ENCODE measurements at places on chromosomes 2 and 18.

DNA sequence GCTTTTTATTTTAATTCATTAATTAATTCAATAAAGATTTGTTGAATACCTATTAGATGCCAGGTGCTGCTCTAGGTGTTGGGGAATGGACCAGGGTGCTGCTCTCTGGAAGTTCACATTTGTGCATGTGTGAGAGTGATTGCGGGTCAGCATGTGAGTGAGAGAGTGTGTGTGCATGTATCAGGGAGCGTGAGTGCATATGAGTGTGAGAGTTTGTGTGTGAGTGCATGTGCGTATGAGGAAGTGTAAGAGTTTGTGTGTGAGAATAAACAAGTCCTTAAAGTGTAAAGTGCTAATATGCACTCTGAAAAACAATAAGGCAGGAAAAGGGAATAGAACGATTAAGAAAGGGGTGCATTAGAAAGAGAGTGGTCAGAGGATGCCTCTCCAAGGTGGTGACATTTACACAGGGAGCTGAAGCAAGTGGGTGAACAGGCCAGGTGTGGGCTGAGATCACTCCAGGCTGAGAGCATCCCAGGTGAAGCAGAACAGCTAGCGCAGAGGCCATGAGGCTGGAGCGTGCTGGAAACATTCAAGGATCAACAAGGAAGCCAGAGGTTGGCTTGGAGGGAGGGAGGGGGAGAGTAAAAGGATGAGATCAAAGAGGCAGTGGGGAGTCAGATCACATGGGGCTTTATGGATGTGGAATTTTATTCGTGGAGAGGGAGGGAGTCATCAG is 50.5 kb upstream of the SLC1A4 start:
- DNase-seq = no peak

GRCh38 chr2:205580212-205580987 is 101.9 kb upstream of the NRP2 start:
- no peak for DNase-seq

DNA sequence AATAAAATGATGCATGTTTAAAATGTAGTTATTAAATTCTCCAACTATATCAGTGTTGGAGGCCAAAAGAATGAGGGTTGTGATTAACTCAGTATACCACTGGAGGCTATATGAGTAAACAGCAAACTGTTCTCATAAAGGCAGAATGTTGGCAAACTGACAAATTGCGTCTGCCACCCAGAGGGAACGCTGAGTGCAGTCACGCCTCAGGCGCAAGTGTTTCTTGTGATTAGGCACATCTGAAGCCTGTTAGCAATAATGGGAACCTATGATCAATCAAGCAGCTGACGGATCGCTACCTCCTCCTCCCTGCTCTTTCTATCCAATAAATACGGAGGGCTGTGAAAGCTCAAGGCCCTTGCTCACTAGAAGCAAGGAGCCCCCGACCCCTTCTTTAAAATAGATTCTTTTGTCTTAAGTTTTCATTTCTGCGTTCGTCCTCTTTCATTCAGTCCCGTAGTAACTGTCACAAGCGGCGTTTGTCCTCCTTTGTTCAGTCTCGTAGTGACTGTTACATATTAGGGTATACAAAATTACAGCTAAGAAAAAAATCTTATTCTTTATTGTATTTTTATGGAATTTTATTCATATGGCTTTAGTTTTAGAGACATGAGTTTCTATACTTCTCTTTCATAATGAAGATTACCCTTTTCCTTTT is 16.3 kb upstream of the RMND5A start:
- no peak for DNase-seq

DNA sequence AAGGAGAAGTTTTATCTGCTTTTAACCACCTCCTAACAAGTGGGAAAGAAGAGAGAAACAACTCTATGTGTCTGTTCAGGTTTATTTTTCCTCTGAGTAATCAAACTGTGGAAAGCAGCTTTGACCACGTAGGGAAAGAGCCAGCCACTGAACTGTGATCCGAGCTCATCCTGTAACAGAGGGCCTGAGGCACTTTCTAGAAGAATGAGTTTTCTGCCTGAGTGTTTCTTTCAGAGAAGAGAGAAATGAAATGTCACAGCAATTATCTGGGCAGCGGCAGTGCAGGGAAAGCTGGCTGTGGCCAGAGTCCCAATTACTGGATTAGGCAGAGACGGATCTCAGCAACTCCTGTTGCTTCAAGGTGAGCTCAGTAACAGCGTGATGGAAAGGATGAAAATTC is 151.9 kb downstream of the CD226 start:
- no peak for DNase-seq

- DNase-seq = no peak
These were observed 108.2 kb upstream of the CAPN13 start for GRCh38 chr2:30915486-30915885.

GRCh38 chr2:127707890-127708648 is 6.8 kb downstream of the SFT2D3 start:
- DNase-seq = peak; percentile 28

DNA sequence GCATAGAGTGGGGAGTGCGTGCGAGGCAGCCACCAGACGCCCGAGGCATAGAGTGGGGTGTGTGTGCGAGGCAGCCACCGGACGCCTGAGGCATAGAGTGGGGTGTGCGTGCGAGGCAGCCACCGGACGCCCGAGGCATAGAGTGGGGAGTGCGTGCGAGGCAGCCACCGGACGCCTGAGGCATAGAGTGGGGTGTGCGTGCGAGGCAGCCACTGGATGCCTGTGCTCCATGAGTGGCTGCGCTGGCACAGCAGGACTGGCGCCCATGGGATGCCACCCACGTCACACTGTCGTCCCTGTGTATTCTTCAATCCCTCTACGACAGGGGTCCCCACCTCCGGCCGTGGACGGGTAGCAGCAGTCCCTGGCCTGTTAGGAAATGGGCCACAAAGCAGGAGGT is 221.9 kb downstream of the HDAC4 start:
- DNase-seq = peak; percentile 4

- no peak for DNase-seq
These were observed 9.1 kb downstream of the DNAH7 start for GRCh38 chr2:196059491-196059960.

DNA sequence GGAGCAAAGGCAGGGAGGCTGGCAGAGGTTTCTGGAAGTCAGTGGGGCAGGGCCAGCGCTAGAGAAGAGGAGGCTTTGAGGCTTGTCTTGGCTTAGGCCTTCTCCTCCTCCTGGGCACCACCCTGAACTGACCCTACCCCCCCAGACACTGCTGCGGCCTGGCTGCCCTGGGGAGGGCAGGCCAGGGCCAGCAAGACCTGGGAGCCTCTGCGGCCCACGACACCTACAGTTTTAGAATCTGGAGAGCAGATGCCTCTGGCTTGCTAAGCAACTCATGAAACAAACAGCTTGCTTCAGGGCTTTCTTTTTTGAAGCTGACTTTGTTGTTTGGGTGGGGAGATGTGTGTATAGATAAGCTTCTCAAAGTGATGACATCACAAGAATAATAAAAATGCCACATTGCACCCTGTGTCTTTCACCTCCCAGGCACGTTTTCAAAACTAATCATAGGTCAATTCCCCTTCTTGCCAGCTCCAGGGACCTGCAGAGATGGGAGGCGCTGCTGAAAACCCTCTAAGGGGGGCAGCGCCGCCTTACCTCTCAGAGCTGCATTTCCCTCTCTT is 46.2 kb upstream of the SMAD7 start:
- DNase-seq = no peak

- DNase-seq = no peak
These were observed 27.3 kb upstream of the NOTO start for GRCh38 chr2:73174941-73175662.

DNA sequence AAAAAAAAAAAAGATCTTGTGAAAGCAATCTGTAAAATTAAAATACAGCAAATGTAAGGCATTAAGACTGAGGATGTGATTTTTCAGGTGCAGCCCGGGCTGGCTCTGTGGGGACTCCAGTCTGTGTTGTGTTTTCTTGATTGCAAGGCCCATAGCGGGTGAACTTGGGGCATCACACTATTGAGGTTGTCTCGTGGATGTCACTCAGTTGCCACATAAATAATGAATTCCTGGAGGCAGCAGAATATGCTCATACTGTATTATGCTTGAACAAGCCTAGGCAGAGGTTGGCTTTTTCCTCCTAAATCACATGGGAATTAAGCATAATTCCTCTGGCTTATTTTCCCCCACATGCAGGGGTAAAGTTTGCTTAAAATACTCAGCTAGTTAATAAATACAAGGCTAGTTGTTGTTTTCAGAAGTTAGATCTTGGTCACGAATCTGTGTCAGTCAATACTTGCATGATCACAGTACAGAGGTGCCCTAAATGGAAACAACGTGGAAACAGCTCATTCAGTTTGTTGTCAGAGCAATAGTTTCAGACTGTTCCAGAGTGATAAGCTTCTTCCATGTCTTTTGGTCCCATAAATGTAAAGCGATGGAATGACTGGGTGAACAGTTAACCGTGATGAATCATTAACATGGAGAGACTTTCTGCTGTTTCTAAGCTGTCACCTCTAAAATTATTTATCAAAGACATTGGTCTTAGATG is 16.4 kb downstream of the GEMIN6 start:
- no peak for DNase-seq

DNA sequence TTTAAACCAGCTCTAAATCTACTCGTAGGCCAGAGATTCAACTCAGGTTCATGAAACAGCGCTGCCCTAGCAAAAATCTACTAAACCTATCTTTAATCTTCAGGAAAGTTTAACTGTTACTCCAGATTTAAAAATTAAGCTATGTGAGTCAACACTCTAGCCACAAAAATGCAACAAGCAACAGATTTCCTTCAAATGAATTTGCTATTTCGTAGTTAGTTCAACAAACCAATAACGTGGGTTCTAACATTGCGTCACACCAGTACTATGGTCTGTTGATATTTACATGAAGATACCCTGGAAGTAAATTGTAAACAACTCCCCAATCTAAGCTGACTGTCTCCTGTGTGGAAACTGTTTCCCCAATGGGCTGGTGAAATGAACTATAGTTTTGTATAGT is 71.2 kb downstream of the FIGN start:
- DNase-seq = no peak

- DNase-seq = no peak
These were observed 542.3 kb upstream of the VWC2L start for GRCh38 chr2:213868526-213868925.

DNA sequence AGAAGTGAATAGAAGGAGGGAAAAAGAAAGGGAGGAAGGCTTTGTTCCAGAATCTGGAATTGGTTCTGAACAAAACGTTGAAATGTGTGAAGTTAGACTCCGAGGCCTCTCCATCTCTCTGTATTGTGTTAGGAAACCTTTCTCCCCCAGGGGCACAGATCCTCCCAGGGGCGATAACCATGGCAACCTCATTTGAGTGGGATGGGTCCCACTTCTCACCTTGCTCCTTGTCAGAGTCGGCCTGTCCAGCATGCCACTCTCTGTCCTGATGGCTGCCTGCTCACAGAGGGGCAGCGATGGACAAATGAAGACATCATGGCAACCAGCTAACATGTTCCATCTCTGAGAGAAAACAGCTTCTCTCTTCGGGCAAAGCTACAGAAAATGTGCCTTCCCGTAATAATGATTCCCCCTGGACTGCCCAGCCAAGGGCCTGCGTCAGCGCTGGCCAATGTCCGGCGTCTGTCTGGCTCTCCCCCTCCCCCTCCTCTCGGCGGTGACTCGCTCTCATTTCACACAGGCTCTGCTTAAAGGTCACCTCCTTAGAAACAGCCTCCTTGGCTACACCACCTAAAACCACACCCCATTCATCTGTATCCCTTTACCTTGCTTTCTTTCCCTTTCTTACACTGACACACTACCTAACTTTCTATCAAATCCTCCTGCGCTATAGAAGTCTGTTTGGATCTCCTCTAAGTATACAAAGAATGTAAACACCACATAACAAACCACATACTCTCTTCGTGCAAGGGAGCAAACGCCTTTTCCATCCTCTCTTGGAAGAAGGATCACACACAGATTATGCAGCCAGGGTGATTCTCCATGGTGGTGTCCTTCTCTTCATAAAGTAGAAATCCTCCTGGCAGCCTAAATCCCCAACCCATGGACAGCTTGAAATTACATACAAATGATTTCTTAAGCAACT is 32.1 kb upstream of the TTC39C start:
- peak; percentile 75 for DNase-seq

DNA sequence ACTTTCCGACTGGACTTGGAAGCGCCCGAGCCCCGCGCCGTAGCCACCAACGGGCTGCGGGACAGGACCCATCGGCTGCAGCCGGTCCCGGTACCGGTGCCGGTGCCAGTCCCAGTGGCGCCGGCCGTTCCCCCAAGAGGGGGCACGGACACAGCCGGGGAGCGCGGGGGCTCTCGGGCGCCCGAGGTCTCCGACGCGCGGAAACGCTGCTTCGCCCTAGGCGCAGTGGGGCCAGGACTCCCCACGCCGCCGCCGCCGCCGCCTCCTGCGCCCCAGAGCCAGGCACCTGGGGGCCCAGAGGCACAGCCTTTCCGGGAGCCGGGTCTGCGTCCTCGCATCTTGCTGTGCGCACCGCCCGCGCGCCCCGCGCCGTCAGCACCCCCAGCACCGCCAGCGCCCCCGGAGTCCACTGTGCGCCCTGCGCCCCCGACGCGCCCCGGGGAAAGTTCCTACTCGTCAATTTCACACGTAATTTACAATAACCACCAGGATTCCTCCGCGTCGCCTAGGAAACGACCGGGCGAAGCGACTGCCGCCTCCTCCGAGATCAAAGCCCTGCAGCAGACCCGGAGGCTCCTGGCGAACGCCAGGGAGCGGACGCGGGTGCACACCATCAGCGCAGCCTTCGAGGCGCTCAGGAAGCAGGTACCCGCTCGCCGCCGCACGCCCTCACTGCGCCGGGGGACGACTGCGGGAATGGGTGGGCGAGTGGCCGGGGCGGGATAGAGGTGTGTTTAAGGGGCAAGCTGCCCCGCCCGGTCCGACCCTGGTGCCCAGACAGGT is 713 bp downstream of the ATOH8 start:
- DNase-seq = peak; percentile 56

DNA sequence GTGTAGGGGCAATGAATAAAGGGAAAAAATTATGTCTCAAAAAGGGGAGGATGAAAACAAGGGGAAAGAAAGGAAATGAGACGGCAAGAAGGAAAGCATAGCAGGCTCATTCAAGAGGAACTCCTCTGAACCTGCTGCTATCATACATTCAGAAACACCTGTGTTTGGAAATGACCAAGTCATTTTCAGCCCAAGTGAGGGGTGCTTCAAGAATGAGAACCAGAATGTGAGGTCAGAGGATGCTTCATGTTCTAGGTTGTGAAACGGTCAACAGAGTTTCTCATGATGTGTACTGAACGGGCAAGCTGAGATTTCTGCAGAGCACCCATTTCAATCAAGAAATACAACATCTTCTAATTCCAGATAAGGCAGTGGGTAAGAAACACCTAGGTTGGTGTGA is 1367.2 kb upstream of the CELF4 start:
- no peak for DNase-seq

DNA sequence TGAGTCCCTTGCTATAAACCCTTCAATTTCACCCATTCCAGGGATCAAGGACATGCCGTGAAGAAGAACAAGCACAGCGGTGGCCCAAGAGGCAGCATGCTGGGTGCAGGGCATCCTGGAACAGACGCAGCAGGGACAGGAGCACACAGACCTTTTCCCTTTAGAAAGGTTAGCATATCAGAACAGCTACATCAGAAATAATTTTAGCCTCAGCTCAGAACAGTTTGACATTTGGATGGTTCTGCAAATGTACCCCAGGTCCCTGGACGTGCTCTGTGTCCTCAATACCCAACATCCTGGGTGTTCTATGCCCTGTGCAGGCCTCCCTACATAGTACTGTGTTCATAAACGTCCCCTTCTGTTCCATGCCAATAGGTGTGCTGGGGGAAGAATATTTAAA is 80.4 kb downstream of the MYOM1 start:
- no peak for DNase-seq
